Astrocyte of the cerebellum (primary cell): ENCODE measurements at places on chromosomes 6 and 20.

DNA sequence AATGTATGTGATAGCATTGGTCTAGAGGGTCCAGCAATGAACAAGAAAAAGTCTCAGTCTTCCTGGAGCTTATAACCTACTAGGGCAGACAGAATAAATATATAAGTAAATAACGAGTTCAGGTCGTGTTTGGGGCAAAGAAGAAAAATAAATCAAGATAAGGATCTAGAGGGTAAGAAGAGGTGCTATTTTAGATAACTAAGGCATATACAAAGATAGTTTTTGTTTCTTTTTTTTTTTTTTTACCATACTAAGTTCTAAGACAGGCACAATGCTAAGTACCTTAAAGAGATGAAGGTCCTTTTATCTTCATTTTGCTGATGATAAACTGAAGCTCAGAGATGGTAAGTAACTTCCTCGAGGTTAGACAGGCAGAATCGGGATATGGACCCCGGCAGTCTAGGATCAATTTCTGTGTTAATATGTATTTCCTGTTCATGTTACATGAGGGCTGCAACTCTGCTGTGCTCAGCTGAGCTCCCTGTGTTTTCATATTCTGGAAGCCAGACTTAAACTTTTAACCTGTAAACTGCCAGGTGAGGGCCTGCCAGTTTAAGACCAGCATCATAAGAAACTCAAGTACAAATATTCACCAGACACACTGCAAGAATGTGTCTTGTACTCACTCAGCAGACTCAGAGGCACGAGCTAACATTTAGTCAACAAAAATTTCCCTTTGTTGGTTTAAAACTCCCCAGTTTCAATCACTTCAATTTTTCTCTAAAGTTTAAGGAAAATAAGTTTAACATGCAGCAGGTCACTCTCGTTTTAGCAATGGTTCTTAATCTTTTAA lies 23.3 kb downstream of the SESN1 start:
- no peak for DNase-seq

DNA sequence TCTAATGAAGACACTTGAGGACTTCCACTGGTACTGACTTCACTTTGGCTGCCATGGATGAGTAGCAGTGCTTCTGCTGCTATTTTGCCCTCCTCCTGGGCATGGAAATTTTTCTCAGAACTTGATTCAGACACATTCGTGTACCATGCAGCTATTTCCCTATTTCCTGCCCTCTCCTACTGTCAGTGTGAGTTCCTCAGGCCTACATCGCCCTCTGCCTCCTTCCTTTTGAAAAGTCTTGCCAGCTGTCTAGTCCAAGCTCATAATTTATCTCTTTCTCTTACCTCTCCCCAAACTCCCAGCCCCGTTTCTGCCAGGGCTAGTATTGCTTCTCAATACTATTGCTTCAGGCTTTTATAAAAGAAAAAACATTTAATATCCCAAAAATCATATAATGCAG lies 470.2 kb downstream of the ADGRB3 start:
- DNase-seq: no peak

GRCh38 chr20:18754030-18754652 lies 59.4 kb upstream of the SCP2D1 start:
- no peak for DNase-seq

DNA sequence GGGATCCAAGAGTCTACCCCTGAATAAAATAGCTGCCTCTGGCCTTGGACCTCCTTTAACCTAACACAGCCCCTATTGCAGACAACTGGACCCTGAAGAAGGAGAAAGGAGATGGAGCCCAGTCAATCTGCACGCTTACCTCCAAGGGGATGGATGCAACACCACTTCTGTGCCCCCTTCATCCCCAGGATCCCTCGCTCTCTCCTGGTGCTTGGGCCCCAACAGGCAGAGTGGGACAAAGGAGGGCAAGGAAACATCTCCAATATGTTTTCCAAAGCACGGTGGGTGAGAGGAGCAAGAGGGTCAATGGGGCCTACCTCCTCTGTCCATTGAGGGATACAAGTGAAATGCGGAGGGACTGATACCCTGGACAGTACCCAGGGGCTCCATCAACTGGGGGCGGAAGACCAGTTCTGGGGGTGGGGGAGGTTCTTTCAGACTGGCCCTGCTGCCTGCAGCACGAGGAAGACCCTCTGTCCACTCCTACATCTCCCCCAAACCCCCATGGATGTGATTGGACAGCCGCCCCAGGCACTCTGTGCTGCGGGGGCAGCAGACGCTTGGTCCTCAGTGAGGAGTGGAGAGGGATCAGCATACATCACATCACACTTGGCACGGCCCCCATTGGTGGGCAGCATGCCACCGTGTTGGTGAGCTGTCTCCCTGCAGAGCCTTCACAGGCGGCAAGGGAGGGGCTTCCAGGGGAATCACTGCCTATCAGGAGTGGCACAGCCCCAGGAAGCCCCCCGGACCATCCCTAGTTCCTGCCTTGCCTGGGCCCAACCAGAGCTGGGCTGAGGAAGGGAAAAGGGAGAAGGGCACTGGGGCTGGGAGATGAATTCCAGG lies 70.6 kb downstream of the MRPL14 start:
- no peak for DNase-seq

- no peak for DNase-seq
Measured at GRCh38 chr20:37172836-37173235, 6.3 kb upstream of the RPN2 start.

DNA sequence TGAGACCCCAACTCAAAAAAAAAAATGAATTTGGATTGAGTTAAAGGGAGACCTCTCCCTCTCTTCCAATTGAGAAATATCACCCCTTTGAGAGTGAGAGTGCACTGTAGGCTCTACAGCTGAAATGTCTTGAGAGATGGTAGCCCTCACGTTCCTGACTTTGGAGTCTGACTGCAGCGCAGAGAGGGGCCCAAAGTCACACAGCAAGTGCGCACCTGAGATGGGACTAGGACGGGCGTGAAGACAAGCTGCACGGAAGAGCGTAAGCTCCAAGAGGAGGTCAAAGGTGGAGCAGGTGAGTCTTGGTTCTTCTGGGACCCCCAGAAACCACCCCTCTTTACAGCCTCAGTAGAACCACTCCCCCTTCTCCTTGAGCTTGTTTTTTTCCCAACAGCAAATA lies 643 bp downstream of the SLA2 start:
- DNase-seq: no peak
